Dermis microvascular lymphatic vessel endothelial cell (primary cell): ENCODE measurements at places on chromosomes 3 and 15.

- no peak for DNase-seq
Observed at GRCh38 chr3:19541284-19541683, 392.7 kb downstream of the EFHB start.

DNA sequence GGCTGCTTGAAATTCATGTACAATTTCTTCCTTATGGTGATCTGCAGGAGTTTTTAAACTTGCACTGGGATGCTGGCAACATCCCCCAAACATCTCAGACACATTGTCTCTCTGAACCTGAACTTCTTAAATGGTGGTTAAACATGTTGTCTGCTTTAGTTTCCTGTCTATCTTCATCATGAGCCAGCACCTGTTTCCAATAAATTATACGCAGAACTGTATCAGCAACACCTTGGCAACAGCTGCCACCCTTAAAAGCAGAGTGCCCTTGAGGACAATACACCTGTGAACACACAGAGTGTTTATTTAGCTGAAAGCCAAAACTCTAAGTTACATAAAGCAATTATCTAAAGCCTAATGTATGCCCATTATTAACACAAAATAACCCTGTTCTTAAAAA, 242.9 kb downstream of the WNT5A start:
- no peak for DNase-seq

- DNase-seq: peak; percentile 54
Observed at GRCh38 chr3:197168606-197169005, 129.8 kb downstream of the DLG1 start.

GRCh38 chr3:49533786-49534519, 20.3 kb upstream of the BSN start:
- no peak for DNase-seq

GRCh38 chr15:73887481-73887880, 14.1 kb downstream of the TBC1D21 start:
- no peak for DNase-seq

GRCh38 chr3:27391796-27392195, 22.6 kb upstream of the NEK10 start:
- no peak for DNase-seq
